ENCODE measurements at places on chromosomes 2 and 18.

DNA sequence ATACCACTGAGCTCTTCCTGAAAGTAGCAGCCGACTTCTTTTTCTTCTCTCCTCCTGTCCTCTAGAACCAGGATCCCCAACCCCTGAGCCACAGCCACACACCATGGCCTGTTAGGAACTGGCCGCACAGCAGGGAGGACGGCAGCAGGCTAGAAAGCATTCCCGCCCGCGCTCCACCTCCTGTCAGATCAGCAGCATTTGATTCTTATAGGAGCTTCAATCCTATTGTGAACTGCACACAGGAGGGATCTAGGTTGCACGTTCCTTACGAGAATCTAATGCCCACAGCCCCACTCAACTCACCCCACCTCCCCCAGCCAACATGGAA is 179.1 kb upstream of the SH3BP4 start:
- no peak for DNase-seq

DNA sequence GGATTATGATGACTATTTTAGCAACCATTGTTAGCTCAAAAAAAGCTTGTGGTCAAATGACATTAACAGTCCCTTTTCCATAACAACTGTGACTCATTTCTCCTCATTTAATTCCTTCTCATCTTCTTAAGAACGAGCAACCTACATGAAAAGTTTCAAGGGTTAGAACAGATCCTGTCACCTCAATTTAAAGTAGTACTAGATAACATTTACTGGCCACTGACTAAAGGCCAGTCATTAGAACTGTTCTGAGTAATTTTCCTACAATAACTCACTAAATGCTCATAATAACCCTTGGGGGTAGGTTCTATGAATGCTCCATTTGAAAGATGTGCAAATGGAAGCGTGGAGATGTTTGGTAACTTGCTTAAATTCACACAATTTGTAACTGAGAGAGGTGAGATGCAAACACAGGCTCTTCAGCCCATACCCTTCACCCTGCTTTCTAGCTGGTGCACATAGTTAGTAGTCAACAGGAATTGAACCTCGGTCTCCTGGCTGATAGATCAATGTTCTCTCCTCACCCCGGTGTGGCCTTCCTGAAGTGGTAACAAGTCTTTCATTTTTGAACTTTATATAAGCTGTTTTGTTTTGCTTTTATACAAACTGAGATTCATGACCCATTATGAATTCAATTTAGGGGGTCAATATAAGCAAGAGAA is 212.5 kb downstream of the SETBP1 start:
- no peak for DNase-seq

GRCh38 chr2:182509216-182509615 is 82.4 kb upstream of the PDE1A start:
- no peak for DNase-seq

- no peak for DNase-seq
Observed at GRCh38 chr18:58413667-58414628, 214.9 kb downstream of the ALPK2 start.

GRCh38 chr2:147659051-147659450 is 185.8 kb upstream of the ACVR2A start:
- DNase-seq, result no peak

DNA sequence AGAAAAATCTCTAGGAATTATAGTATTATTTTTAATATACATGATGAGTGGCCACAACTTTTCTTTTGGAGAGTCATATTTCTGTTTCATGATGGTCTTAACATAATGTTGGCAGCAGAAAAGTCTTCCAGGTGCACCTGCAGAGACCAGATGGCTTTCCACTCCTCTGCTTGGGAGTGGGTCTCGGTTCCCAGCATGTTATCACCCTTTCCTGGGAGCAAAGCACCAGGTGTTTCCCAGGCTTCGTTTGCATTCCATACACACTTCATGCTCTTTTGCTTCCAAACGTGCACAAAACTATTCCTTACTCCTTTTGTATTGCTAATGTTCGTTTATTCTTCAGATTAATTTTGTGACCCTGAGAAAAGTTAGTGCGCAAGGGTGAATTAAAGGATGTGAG is 305.2 kb downstream of the CDH2 start:
- DNase-seq, result no peak

- DNase-seq, result no peak
Observed at GRCh38 chr2:216596980-216597509, 36.2 kb upstream of the IGFBP2 start.

DNA sequence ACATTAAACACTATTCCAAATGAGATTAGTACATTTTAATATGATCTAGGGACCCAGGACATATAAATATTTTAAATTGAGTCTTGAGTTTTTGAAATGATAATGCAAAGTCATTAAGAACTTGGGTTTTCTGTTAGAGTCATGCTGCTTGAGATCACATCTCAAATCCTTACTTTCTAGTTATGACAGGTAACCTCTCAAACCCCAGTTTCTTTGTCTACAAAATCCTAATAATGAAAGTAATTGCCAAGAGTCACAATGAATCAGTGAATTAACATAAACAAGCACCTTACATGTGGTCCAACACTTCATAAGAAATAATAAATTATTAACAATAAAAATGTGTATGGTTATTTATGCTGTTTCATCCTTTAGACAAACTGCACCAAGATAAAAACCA is 607.6 kb downstream of the LRP1B start:
- DNase-seq, result no peak

- DNase-seq, result no peak
Observed at GRCh38 chr2:219003267-219003634, 10.0 kb upstream of the CRYBA2 start.

DNA sequence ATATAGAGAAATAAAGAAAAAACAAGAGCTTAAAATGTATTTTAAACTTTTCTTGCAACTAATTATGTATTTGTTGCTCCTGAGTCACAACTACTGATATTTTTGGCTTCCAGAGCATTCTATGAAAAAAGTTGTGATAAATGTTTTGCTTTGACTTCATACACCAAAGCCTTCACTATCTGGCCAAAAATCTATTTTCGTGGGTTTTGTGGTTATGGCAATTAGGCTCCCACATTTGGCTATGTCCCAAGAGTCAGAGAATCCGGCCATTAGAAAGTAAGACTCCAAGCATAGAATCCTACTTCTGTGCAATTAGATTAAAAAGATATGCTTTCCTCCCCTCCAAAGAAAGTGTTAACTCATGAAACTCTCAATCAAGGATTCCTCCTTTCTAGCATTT is 1456.1 kb upstream of the ACVR2A start:
- DNase-seq, result no peak

GRCh38 chr2:179050755-179051154 is 818 bp upstream of the CCDC141 start:
- no peak for DNase-seq

- DNase-seq, result no peak
Observed at GRCh38 chr2:190060626-190061025, 1.9 kb downstream of the MSTN start.

DNA sequence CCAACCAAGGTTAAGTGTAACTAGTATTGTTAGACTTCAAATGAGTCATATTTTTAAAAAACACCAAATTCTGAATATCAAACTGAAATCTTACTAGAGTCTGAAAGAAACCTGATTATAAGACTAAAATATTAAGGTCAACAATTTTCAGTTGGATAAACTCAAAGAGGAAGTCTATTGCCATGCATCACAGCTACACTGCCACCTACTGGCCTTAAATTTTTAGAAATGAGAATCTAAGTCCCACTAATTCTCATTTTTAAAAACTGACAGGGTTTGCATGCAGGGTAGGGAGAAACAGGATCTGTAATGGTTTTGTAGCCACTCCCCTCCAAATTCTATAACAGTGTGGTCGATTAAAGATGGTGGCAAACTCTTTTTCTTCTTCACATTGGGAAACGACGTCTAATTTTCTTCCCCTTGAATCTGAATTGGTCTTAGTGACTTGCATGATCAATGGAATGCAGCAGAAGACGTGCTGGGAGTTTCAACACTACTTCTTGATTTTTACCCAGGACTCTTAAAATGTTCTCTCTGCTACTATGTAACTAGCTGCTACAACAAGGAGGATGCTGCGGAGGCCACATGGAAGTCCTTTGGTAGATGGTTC is 176.1 kb upstream of the SESTD1 start:
- DNase-seq, result no peak

GRCh38 chr2:25371253-25372241 is 29.8 kb upstream of the DNMT3A start:
- DNase-seq, result no peak

DNA sequence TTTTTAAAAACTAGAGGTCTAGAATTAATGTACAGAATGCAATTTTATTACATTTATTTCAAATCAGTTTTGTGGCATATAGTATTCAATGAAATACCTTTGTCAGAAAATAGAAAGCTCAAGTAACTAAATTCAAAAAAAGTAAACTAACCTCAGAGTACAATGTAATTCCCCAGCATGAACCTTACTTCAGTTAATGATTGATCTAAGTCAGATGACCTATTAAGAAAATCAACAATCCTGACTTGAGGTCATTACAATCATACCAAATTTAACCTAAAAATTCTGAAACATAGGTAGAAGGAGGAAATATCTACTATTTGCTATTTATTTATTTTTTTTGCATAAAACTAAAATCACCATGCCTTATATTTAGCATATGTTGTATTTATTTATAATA is 142.9 kb downstream of the CCDC102B start:
- no peak for DNase-seq

GRCh38 chr2:152603166-152603565 is 114.1 kb downstream of the PRPF40A start:
- DNase-seq, result no peak

DNA sequence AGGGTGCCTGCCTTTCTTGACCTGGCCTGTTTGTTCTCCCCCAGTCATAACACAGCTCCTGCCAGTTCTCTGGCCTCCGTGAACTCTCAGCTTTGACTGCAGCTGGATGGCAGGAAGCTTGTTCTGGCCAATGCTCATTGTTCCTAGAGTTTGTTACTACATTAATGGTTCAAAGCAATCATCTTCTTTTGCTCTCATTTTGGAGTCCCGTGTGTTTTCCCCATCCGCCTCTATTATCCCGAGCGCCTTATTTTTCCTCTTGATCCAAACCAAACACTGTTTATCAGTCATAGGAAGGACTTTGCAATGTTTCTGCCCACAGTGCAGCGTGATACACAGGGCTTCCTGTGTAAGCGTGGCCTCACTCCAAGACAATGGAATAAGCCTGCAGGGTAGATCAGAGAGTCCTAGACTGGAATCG is 184.3 kb upstream of the APCDD1 start:
- no peak for DNase-seq

GRCh38 chr2:165776013-165776412 is 18.0 kb downstream of the GALNT3 start:
- peak; percentile 20 for DNase-seq

GRCh38 chr2:173150963-173151362 is 75.3 kb downstream of the MAP3K20 start:
- no peak for DNase-seq

- peak; percentile 69 for DNase-seq
Observed at GRCh38 chr2:235746257-235746934, 252.6 kb downstream of the AGAP1 start.

DNA sequence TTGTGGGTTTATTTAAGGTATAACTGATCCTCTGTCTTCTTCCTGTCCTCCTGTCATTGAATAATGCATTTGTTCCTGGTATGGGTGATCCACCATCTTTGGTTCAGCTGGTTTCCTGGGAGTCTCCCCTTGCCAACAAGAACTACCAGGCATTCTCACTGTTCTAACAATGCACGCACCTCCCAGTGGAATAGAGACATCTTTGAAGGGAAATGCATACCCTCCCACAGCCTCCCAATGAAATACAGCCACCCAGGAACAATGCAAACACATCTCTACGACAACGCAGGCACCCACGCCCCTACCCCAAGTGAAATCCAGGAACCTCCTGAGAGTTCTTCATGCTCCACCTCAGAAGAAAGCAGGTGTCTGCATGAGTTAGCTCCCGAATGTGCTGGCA is 318.0 kb downstream of the SOX11 start:
- no peak for DNase-seq

GRCh38 chr2:55891671-55892094 is 31.9 kb downstream of the EFEMP1 start:
- no peak for DNase-seq

- no peak for DNase-seq
Observed at GRCh38 chr2:109058191-109058632, 69.2 kb upstream of the EDAR start.

- no peak for DNase-seq
Observed at GRCh38 chr2:154713675-154714074, 15.2 kb downstream of the KCNJ3 start.

- DNase-seq, result no peak
Observed at GRCh38 chr18:62497190-62497772, 25.5 kb upstream of the ZCCHC2 start.

DNA sequence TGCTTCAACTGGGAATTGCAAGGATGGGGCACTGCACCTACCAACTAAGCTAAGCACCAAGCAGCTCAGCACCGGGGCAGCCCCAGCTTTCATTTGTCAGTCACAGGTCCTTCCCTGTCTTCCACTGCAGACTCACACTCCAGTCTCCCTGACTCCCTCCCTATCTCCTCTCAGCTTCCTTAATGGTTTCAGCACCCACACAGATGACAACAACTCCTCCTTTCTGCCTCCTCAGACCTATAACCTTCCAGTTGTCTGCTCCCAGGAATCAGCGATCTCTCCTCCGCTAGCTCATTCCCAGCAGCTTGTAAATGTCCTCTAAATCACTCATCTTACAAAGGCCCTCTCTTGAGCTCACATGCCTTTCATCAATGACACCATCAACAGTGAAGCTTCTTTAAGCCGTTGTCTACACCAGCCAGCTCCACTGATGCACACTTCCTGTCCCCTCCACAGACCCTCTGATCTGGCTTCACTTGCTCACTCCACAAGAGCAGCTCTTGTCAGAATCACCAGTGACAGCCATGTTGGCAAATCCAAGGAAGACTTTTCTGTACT is 32.1 kb downstream of the CLASP1 start:
- no peak for DNase-seq

All from prostate gland (tissue), 2 donors.